ENCODE measurements at places on chromosomes 2 and 18.

DNA sequence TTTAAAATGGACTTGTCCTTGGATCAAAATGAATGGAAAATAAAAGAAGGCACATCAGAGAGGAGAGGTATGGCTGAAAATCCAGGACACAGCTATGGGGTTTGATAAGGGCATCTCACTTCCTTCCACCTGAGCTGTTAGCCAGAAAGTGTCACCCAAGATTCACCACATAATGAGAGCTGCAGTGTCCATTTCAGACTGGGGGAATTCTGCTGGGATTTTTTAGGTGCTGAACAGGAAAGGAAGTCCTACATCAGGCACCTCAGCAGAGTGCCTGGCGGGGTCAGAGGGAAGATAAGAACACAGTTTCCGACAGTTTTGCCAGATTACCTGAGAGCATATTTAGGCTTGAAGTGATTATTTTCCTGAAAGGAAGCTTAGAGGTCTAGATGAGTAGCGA lies 187.6 kb upstream of the HNMT start:
- DNase-seq, result no peak

- no peak for DNase-seq
These were observed 364.8 kb upstream of the MEIS1 start for GRCh38 chr2:66069937-66070720.

GRCh38 chr2:134218930-134219658 lies 34.8 kb upstream of the MGAT5 start:
- DNase-seq, result no peak

GRCh38 chr2:136116813-136117390 lies 1.0 kb downstream of the CXCR4 start:
- peak; percentile 63 for DNase-seq

DNA sequence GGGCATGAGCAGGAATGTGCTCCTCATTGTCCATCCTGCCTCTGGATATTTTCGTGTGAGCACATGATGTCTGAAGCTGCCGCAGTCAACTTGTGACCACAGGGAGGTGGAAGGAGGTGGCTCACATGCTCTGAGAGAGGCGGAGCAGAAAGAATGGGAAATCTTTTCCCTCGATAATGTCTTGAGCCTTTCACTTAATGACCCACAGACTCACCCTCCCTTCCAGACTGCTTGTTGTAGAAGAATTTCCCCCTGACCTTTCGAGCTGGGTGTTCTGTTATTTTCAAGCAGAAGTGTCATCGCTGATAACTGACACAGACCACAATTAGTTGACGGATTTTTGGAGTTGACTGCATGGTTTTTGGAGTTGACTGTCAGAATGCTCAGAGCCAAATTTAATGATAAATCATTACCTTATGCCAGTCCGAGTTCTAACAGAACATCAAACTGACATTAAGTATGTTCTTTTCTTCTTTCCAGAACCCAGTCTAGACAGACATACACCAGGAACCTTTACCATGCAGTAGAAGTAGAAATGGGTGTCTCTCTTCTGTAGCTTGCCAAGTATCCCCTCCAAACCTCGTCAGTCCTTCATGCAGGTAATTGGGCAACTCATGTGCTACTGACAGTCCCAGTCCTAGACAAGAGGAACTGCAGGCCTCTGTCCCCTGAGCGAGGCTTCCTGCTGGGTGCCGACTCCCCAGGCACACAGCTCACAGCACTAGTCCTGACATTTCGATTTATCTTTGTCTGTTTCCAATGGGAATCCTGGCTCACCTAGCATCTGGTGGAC lies 29.4 kb upstream of the RTTN start:
- DNase-seq, result no peak

- no peak for DNase-seq
These were observed 305.5 kb downstream of the IKZF2 start for GRCh38 chr2:212845941-212846340.

GRCh38 chr2:197075754-197076337 lies 149.3 kb upstream of the PGAP1 start:
- no peak for DNase-seq

- DNase-seq, result no peak
These were observed 75.5 kb upstream of the CTAGE1 start for GRCh38 chr18:22493255-22493654.

GRCh38 chr2:83584672-83585071 lies 874.4 kb downstream of the SUCLG1 start:
- no peak for DNase-seq

Data from T-helper 17 cell (primary cell).